ENCODE measurements at places on chromosomes 4 and X. TPM values are rescaled to one million over a fixed set of nuclear protein-coding genes. Genes with fewer than 3 reads are reported as not detected.

DNA sequence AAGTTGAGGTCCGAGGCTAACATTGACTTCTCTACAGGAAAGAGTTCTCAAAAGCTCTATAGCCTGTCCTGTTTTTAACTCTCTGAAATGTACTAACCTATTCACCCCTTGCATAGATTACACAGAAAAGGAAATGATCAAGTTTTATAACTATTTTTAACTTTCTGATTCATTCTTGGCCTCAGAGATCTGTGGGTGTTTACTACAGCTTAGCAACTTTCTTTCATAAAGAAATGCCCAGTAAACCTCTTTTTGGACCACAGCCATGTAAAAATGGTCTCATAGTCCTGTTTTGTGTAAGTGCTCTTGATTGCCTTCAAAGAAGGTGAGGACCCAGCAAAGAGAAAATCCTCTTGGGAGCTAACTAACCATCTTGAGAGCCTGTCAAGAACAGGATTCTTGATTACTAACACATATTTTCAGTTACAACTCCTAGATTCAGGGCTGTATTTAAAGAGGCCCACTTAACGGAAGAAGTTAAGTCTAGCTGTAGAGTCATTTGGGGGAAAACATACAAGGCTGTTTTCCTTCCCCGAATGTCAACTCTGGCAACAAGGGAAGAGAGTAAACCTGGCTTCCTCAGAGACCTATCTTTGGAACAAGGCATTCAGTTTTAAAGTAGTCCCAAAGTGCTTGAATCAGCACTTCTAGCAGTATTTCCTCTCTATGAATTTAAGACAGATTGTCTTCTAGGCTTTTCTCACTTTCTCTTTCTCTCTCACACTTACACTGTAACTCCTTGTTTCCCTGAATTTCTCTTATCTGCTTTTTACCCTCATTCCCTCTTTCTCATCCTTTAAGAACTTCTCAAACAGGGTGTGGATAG is 78.2 kb downstream of the IL21 start:
- DNase-seq: no peak

DNA sequence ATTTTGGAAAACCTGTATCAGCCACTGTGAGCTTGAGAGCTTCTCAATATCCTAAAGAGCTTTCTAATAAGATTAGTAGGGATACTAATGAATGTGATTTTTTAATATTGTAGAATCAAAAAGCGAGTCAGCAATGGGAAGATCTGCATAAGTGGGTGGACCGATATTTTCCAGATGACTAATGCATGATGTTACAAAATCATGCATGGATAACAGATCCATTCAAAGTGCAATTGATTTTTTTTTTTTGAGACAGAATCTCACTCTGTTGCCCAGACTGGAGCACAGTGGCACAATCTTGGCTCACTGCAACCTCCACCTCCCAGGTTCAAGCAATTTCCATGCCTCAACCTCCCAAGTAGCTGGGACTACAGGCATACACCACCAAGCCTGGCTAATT is 7.3 kb upstream of the CLDN2 start:
- DNase-seq: no peak

DNA sequence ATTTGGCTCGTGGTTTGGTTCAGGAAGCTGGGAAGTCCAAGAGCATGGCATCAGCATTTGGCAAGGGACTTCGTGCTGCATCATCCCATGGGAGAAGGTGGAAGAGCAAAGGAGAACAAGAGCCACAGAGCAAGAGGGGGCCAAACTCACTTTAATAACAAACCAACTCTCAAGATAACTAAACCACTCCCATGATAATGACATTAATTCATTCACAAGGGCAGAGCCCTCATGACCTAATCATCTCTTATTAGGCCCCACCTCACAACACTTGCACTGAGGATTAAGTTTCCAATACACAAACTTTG is 113.4 kb upstream of the ATXN3L start:
- DNase-seq: no peak

- no peak for DNase-seq
Measured at GRCh38 chrX:98607739-98608138, 1724.0 kb downstream of the RPA4 start.

GRCh38 chrX:154398668-154399526 is 720 bp downstream of the RPL10 start:
- DNase-seq: no peak

Gene ADRA2C
- 28.1 TPM for total RNA-seq

DNA sequence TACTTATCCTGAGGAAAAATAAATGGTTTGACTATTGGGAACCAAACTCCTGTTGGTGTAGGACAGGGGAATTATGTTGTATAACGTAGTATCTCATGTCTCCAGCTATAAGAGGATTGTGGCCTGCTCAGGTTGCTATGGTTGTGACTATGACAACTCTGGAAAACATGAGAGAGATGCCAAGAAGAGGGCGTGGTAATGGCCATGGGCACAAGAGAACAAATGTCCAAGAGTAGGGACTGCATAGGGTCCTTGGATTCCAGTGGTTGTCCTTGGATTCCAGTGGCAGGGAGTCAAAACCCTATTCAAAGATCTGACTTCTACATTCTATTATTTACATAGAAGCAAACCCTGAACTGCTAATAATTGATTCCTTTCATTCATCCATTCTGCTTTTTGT is 6.8 kb upstream of the MOB1B start:
- DNase-seq: no peak

Gene LRIT3
- 0.47 TPM for total RNA-seq

DNA sequence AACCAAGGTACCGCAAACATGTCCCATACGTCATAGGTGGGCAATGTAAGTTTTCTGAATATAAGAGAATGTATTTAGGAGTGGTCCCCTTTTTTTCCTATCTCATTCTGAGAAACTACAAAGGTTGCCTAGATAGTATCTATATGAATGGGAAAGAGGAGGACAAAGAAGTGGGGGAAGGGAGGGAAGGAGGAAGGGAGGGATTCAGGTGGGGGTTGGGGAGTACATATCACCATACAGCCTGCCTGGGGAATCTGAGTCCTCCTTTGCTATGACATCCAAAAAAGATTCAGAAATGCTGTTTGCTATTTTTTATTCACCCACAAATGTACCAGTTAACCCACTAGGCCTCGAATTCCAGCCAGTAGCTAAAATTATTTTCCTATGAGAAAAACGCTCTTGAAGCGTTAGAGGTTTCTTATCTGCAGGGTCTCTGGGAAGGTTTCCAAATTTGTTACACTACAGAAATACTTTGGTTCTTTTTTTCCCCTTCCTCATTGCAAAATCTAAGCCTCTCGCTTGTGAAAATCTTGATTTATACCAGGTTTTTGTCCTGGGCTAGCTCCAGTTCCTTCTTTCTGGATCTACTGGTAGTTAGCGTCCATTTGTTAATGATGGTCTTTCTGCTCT is 212.9 kb downstream of the NSUN7 start:
- no peak for DNase-seq

DNA sequence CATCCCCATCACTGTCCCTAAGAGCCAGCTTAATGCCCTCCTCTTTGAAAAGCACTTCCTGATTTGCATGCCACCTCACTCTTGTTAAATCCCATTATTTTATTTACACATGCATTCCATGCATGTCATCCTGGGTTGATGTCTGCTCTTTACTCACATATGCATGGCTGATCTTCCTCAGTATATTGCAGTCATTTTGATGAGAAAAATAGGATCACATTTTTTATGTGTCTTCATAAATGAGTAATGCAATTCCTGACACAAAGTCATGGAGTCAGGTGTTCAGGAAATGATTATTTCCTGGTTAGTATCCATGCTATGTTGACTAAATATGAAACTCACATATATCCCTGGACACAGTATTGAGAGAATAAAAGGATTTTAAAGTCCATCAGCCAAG is 204.7 kb downstream of the SLIT2 start:
- no peak for DNase-seq

Gene MAMLD1
- total RNA-seq: 3.6 TPM

- no peak for DNase-seq
Measured at GRCh38 chr4:54779476-54780148, 121.9 kb downstream of the KIT start.

DNA sequence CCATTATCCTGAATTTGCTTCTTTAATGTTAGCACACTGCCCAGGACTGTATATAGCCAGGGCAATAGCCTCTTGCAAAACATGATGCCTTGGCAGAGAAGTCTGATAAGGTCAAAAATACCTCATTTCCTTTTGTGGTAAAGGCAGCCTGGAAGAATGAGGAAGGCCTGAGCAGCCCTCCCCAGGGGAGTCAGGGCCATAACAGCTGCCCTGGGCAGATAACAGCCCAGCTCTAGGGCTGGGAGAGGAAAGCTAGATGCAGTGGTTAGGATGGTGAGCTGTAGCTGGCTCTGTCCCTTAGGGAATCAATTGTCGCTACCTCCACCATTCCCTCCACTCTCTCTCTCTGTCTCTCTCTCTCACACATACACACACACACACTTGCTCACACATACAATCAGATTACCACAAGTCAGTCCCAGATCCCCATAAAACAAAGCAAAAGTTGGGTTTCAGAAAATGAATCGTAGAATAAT is 29.2 kb downstream of the EFHC2 start:
- DNase-seq: no peak
